ENCODE measurements at places on chromosomes 1 and 21. TPM values are rescaled to one million over a fixed set of nuclear protein-coding genes. Genes with fewer than 3 reads are reported as not detected.
A peak's percentile ranks its signal among the peaks of the same experiment; 100 is the strongest.

DNA sequence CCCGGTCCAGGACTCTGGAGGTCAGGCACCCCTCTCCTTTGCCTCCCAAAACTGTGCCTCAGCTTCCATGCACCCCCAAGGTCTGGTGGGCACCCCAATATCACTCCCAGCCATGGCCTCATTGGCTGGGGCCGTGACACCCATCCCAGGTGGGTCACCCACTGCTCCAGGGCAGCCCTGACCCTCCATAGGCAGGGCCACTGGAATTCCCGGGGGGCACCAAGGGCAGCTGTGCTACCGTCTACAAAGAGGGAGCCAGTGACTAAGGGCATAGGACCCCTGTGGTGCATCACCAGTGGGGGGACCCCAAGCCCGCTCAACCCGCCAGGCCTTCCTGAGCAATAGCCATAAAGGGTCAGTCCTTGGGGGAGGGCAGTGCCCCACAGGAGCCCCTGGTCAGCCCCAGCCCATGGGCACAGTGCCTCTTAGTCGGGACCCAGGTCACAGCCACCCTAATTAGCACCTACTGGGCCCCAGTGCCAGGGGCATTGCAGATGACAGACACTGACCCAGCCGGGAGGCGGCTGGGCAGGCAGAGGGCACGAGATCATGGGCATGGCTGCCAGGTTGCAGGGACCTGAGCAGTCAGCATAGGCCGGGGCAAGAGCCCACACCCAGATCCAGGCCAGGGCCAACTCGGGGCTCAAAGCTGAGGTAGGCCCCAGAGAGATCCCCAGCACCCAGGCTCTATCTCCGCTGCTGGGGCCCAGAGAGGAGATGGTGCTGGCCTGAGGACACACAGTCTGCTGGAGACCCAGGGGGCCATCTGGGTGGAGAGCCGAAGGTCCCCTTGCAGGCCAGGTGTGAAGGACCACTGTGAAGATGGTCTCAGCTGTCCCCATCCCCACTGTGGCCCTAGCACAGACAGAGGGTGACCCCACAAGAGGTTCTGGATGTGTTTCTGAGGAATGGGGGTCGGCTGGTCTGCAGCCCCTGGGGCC is 19.0 kb upstream of the ARF1 start:
- H3K4me1 ChIP-seq: peaks cover 9% of the 10 kb centered on the region
- H3K36me3 ChIP-seq: no peaks in the 10 kb centered on the region
- H3K4me3 ChIP-seq: no peak overlapping the region
- H3K27me3 ChIP-seq: peaks cover 30% of the 10 kb centered on the region

FOXD2 gene
- total RNA-seq: 0.14 TPM

DNA sequence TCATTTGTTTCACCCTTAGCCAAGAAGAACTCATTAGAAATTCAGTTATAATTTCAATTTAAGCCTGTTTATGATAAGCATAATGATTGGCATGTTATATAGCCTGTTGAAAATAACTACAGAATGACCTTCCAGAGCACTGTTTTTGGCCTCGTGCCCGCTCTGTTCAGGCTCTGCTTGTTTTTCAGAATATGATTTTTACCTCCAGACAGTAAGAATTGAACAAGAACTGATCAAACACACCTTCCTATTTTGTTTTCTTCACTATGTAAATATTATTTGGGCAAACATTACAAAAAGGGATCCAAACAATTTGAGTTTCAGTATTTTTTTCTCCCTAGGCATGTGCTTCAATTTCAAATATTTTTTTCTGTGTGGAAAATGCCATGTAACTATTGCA is 48.1 kb upstream of the ANGPTL1 start:
- H3K27ac ChIP-seq: no peak overlapping the region
- no peak for DNase-seq
- H3K36me3 ChIP-seq: no peaks in the 10 kb centered on the region
- peaks cover 7% of the 10 kb centered on the region for H3K4me1 ChIP-seq
- H3K27me3 ChIP-seq: no peaks in the 10 kb centered on the region

MAN1C1 gene
- 9.4 TPM for total RNA-seq

GRCh38 chr1:221714227-221715152 is 27.4 kb downstream of the DUSP10 start:
- no peak overlapping the region for H3K4me3 ChIP-seq
- peaks cover 74% of the 10 kb centered on the region for H3K4me1 ChIP-seq
- peak overlapping the region; percentile 59 for H3K27ac ChIP-seq
- DNase-seq: no peak

ORC1 gene
- 43.5 TPM for total RNA-seq

GRCh38 chr1:214135886-214136285 is 145.1 kb upstream of the SMYD2 start:
- no peak overlapping the region for H3K27ac ChIP-seq
- H3K36me3 ChIP-seq: no peaks in the 10 kb centered on the region
- no peaks in the 10 kb centered on the region for H3K4me1 ChIP-seq
- no peak for DNase-seq
- H3K4me3 ChIP-seq: no peak overlapping the region

DNA sequence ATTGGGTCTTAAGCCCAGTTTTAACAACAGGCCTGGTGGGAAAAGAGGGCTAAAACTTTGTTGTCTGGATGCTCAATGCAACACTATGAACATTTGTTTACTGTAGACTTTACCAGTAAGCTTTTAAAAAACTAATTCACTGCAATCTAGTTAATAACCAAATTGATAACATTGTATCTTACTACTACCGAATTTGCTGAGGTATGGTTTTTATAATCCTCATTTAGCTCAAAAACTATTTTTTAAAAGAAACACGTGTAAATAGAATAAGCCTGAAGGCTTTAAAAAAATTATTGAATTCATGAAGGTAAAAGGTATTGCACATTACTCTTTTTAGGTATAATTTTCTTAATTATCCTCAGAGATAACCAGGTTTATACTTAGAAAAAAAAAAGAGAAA is 500.6 kb downstream of the RWDD3 start:
- no peaks in the 10 kb centered on the region for H3K4me1 ChIP-seq

GRCh38 chr1:161915051-161915503 is 108.6 kb downstream of the OLFML2B start:
- peak; percentile 25 for DNase-seq
- H3K27me3 ChIP-seq: no peaks in the 10 kb centered on the region
- H3K36me3 ChIP-seq: no peaks in the 10 kb centered on the region
- peaks cover 24% of the 10 kb centered on the region for H3K4me1 ChIP-seq

DNA sequence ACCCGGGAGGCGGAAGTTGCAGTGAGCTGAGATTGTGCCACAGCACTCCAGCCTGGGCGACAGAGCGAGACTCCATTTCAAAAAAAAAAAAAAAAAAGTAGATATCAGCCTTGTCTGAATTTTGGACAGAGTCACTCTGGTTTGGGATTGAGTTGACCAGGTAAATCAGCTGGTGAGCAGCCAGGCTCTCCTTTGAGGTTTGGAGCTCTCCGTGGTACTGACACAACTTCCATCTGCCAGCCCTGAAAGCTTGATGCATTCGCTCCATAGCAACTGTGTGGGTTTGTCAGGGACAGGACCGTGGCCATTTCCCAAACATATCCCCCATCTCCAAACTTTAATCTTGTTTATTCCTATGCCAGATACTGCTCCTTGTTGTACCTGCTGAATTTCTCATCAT is 155.2 kb downstream of the DMRTA2 start:
- DNase-seq: no peak
- no peak overlapping the region for H3K27ac ChIP-seq
- H3K4me1 ChIP-seq: peaks cover 21% of the 10 kb centered on the region
- H3K36me3 ChIP-seq: no peaks in the 10 kb centered on the region
- H3K27me3 ChIP-seq: peaks cover 7% of the 10 kb centered on the region

DNA sequence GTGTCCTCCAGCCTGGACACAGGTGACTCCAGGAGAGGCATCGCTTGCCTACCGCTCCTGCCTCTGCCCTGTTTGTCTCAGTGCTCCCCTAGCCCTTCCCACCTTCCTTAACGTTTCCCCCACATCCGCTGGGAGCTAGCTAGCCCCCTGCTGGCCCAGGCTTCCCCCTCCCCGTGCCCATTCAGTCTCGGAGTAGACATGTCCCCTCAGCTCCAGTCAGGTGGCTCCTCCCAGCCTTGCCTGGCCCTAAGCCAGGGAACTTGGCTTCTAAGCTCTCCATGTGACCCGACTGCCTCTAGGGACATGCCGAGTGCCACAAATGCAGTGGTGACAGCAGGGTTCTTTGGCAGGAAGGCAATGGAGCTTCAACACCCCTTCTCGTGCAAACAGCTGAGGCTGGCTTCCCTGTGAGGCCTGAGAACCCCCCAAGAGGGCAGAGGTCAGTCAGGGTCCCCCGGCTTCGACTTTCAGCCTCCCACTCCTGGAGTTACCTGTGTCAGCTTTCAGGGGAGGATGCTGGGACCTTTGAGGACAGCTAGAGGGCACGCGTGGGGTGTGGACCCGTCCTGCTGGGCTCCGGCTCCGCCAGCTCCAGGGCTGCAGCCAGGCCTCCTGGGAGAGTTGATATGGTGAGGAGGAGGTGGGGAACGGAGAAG is 16.2 kb downstream of the DRAXIN start:
- H3K36me3 ChIP-seq: no peaks in the 10 kb centered on the region
- H3K27me3 ChIP-seq: peaks cover 7% of the 10 kb centered on the region
- no peak overlapping the region for H3K4me3 ChIP-seq
- no peak for DNase-seq
- no peaks in the 10 kb centered on the region for H3K4me1 ChIP-seq

Measured in activated T-cell treated with anti-CD3 and anti-CD28 coated beads, Interleukin-2, amount 50 U/mL, for 72 hours (primary cell).